ENCODE measurements at places on chromosomes 5 and 9.

- no peak for DNase-seq
These were observed 6.4 kb upstream of the LHX2 start for GRCh38 chr9:124005029-124005771.

GRCh38 chr9:78698371-78698770 lies 401.4 kb downstream of the PSAT1 start:
- DNase-seq = no peak

GRCh38 chr5:92758552-92758951 lies 822.5 kb downstream of the NR2F1-AS1 start:
- no peak for DNase-seq

DNA sequence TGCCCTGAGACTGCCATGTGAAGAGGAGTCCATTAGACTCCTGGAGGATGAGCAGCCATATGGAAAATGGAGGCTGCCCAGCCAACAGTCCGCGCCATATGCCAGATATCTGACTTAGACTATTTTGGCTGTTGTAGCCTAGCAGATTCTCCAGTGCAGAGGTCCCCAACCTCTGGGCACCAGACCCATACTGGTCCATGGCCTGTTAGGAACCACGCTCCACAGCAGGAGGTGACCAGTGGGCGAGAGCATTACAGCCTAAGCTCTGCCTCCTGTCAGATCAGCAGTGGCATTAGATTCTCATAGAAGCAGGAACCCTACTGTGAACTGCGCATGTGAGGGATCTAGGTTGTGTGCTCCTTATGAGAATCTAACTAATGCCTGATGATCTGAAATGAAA lies 851.9 kb downstream of the NR2F1-AS1 start:
- DNase-seq = no peak

- no peak for DNase-seq
These were observed 280.2 kb downstream of the SEMA5A start for GRCh38 chr5:9265441-9266287.

DNA sequence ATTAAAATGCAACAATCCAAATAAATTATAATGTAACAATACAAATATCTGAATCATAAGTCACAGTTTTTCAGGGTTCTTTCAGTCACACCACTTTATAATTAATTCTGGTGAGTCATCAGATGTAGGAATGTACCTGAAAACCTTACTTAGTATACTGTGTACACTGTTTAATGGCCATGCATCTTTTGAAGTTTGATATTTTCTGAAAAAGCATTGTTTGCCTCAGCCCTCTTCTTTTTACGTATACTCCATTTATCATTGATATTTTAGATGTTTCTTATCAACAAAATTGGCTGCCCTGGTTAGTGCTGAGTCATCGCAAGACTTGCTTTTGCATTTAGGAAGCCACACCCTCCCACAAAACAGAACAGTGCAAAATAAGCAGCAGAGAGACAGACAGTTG lies 218.6 kb downstream of the PJA2 start:
- DNase-seq = no peak

All from stimulated activated CD8-positive, alpha-beta memory T cell treated with anti-CD3 and anti-CD28 coated beads, Interleukin-7, amount 100 ng/mL, for 48 hours (primary cell).